ENCODE measurements at places on chromosomes 4 and X.

- no peak for DNase-seq
Observed at GRCh38 chrX:95441836-95442235, 1242.8 kb upstream of the DIAPH2 start.

- no peak for DNase-seq
Observed at GRCh38 chr4:55175779-55176231, 50.4 kb upstream of the KDR start.

GRCh38 chr4:24693636-24694035, 101.7 kb upstream of the SOD3 start:
- no peak for DNase-seq

GRCh38 chrX:30910124-30910860, 21.2 kb upstream of the TAB3 start:
- no peak for DNase-seq

DNA sequence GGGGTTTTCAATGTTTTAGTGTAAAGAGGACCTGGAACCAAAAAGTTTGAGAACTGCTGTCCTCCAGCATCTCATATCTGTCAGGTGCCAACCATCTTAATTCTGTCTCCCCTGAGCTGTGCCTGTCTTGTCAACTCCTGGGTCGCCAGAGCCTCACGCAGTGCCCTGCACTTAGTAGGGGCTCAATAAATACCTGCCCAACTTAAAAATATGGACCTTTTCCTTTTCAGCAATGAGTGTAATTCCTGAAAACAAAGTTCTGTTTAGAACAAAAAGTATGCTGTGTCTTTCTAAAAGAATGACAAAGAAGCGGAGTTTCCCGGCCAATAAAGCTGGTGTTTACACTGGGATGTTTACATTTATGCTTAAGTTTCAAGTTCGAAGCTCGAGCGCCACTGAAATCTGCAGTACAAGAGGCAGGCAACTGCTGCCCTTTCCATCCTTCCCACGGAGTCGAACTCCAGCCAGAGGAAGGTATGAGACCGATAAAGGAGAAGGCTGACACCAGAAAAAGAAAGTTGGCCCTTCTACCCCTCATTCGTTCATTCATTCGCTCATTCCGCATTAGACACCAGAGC, 1.1 kb upstream of the HTATSF1 start:
- DNase-seq = no peak

- DNase-seq = peak; percentile 6
Observed at GRCh38 chr4:185787926-185788679, 23.9 kb downstream of the SORBS2 start.

DNA sequence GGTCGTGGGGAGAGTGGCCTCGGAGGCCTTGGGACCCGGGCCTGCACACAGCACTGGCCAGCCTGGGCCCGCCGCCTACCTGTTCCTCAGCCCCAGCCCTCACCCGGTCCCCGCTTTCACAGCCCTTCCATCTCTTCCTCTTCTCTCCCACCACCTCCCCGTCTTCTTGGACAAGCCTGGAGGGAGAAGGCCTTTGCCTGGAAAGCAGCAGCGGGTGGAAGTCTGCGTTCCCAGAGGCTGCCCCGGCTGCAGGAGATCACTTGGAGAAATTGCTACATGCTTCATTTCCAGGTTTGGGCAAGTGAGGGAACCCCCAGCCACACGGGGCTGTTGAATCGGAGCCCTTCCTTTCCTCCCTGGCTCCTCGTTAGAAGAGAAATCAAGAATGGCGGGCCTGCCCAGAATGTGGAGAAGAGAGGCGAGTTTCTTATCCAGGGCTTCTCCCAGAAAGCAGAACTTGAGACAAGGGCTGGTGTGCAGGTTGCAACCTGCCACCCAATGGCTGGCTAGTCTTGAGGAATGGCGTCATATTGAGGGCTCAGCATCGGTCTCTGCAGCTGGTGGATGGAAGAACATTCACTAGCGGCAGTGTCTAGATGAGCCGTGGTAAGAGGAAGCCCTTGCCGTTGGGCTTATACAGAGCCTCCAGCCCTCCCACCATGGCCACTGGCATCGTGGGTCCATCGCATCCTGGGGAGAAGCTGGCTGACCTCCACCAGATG, 1.2 kb upstream of the PDZD4 start:
- DNase-seq = no peak

DNA sequence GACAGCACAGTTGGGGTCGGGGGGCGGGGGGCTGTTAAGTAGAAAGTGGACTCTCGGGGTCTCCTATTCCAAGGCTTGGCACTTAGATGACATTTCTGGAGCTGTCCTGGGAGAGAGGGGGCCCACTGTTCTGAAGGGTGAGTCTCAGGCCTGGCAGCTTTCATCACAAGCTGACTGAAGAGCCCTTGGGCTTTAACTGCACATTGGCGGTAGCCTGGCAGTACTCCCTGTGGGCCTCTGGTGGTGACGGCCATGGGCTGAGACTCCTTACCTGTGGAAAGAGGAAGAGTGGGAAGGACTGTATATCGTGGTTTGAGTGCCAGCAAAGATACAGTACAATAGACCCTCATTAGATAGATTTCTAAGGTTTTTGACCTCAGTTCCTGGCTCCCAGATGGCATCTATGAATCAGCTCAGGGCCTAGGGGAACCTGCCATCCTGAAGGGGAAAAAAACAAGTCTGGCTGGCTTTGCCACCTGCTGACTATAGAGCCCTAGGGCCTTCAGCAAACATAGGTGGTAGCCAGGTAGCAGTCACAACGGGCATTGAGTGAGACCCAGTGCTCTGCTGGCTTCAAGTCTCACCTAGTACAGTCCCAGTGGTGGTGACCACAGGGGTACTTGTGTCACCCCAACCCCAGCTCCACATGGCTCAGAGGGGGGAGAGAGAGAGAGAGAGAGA, 87.9 kb downstream of the ANKRD17 start:
- no peak for DNase-seq

DNA sequence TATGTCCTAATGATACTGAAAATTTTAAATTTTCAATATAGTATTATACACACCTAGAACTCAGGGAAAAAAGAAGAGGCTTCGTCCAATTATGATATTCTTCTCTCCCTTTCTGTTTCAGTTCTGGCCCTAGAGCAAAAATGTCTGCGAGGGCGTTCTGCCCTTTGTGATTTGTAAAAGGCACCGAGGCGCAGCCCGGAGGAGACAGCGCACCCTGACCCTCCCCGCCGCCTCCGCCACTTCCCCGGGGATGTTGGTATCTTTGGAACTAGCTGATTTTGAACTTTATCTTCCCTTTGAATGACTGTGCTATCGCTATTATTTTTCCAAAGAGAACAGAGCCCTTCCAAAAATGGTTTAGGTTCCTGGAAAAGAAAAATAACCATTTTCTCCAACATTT, 173.2 kb upstream of the FAM9B start:
- DNase-seq = no peak

DNA sequence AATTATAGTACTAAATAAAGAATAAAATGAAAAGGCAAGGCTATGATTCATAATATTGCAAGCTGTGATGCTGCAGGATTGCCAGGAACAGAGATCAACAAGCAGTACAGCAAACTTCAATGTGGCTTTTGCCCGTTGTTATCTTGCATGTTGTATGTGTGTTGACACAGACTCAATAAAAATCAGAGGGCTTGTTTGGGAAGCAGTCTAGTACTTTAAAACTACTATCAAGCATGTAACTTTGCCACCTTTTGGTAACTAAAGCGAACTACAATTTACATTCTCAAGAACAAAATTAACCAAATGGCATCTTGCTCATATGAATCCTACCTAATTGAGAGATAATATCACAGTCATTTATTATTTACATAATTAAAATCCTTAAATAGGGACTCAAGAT, 79.8 kb upstream of the GPM6A start:
- DNase-seq = no peak

- DNase-seq = no peak
Observed at GRCh38 chrX:113726466-113726865, 857.4 kb upstream of the HTR2C start.

GRCh38 chr4:91471280-91471679, 832.5 kb upstream of the GRID2 start:
- DNase-seq = no peak

DNA sequence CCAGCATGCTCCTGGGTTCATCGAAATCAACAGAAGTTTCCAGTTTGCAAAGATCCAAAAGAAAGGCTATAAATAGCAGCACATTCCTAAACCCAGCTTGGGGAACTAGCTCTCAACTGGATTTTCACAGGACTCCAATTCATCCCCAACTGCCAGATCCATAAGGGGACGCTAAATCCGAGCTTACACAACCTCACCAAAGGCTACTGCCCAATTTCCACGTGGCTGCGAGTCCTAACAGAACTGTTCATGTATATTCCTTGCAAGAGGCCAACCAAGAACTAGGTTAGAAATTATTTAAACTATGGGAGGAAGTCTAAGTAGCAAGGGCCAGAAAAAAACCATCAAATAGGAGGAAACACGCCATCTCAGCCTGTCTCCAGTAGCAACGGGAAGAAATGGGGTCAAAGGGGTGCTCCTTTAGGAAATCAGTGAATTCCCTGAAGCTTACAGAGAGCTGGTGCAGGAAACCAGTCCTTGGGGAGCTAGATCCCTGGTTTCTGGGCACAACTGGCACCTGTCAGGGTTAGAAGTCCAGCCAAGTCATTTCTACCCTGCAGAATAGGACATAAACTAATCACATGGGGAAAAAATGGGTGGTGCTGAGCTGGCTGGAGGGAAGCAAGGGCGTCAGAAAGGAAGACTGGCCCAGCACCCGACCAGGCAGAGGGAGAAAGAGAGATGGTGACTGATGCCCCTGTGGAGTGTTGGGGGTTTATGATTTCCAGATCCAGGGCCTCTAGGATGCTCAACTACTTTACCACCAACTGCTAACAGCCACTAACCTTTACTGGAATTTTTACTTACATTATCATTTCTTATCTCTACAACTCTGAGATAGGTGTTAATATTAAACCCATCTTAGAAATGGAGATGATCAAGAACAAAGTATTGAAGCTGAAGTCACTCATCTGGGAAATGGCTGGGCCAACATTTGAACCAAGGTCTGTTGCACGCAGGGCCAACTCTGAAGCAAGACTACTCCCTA, 20.5 kb downstream of the RELL1 start:
- DNase-seq = no peak

- DNase-seq = no peak
Observed at GRCh38 chr4:76641351-76641750, 206.3 kb downstream of the SHROOM3 start.

- DNase-seq = no peak
Observed at GRCh38 chrX:40132751-40133150, 35.0 kb upstream of the BCOR start.

DNA sequence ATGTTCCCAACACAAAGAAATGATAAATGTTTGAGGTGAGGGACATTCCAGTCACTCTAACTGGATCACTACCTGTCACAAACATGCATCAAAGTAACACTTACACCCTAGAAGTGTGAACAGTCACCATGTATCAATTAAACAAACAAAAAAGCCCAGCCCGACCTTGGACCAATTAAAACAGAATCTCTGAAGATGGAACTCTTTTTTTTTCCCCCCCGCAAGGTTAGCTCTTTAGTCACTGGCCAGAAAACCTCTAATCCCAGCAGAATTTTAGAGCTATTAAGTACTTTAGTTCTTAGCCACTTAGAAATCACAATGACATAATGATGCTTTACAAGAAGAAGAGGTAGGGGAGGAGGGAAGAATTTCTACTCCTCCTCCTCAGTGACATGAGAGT, 154.5 kb downstream of the PALLD start:
- DNase-seq = no peak

DNA sequence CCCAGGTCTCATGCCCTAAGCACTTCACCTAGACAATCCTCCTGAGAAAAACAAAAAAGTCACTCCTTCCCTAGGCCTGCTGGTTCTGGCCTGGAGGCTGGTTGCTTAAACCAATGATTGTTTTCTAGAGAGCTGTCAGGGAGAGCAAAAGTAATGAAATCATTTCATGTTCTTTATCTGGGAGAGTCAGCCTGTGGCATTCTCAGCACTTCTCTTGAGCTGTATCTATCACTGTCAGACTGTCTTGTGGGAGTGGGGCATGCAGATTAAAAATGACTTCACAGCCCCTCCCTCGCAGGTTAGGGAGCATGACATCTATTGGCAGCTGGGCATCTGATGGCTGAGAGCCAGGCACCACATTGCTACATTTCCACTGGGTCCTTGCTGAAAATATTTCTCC, 20.4 kb upstream of the TMEM154 start:
- DNase-seq = no peak

DNA sequence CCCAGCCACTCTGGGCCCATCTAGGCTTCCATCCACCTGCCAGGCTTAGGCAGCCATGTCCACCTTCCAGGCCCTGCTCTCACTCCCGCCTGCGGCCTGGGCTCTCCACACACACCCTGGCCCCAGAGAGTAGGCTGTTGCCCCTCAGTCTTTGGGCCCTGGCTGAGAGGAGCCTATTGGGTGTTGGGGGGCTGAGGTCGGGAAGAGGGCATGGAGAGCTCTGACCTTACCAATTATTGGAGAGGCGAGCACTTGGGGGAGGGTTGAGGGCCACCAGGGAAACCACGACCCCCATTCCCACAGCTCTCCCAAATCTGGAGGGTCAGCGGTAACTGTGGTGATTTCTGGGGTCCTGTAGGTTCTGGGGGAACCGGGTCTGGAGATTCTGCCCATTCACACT, 38.2 kb downstream of the HTRA3 start:
- no peak for DNase-seq

DNA sequence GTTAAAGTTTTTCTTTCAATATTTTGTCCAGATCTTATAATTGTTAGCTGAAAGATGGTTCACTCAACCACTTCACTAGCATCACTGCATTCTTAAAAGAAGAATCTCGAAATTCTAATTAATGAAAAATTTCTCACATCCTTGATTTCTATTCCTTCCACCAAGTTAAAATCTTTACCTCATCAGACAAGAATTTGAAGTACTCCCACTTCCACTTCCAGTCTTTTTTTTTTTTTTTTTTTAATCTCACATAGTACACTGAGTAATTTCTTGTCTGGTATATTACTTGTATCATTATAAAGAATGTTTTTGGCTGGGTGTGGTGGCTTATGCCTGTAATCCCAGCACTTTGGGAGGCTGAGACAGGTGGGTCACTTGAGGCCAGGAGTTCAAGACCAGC, 73.2 kb downstream of the FBXW7 start:
- DNase-seq = no peak

- DNase-seq = no peak
Observed at GRCh38 chr4:183831026-183831446, 74.1 kb upstream of the STOX2 start.

GRCh38 chr4:38831653-38832052, 25.0 kb downstream of the TLR6 start:
- no peak for DNase-seq

GRCh38 chr4:121252224-121252806, 88.2 kb upstream of the TNIP3 start:
- no peak for DNase-seq

GRCh38 chrX:39310891-39311290, 509.6 kb downstream of the MID1IP1 start:
- no peak for DNase-seq

DNA sequence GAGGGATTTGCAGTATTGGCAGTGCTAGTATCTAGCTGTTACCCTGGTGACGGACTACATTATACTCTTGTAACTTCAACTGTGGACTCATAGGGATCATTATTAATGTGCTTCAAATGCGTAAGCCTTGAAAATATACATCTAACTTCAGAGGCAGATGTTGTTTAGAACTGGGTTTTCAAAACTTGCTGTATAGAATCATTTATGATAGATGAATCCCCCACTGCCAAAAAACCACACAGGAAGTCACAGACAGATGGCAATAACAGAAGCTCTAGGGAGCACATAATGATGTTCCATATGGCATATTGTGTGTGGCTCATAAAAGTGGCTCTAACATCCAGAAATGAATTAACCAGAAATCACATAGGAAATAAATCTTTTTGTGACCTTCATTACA, 62.3 kb upstream of the RELL1 start:
- DNase-seq = no peak

GRCh38 chr4:1523907-1524636, 117.8 kb upstream of the NKX1-1 start:
- DNase-seq = no peak

- no peak for DNase-seq
Observed at GRCh38 chr4:78766026-78766425, 10.1 kb upstream of the BMP2K start.

Measured in GM06990 (cell line).